ENCODE measurements at places on chromosomes 13 and 19.

GRCh38 chr13:105642511-105642958, 892.9 kb downstream of the EFNB2 start:
- DNase-seq = no peak

- DNase-seq = no peak
Observed at GRCh38 chr19:2428321-2428690, 920 bp upstream of the TIMM13 start.

- no peak for DNase-seq
Observed at GRCh38 chr13:28429685-28430290, 65.1 kb downstream of the FLT1 start.

- DNase-seq = no peak
Observed at GRCh38 chr19:4523306-4524110, 5.2 kb upstream of the PLIN4 start.

GRCh38 chr13:98389319-98389718, 187.6 kb downstream of the STK24 start:
- DNase-seq = no peak

- DNase-seq = no peak
Observed at GRCh38 chr19:55376241-55376933, at the start of gene TMEM190. Gene TMEM190 (plus strand): TSS chr19:55376826. CDS start chr19:55376854, 28 bp downstream.

- DNase-seq = no peak
Observed at GRCh38 chr13:109480011-109480955, 306.1 kb downstream of the IRS2 start.

DNA sequence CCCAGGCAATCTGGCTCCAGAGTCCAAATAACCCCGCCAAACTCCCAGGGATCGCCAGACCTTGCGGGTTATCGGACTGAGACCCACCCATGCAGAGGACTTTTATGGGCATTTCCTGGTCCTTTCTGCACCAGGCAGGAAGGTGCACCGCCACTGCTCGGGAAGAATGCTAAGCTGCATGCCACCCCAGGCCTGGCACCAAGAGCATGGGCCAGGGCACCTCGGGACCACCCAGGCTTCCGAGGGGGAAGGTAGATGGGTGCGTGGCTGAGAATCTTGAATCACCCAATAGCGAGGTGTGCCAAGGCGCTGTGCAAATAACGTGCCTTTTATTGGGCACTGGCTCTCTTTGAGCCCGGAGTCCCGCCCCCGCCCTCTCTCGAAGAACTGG, 422 bp upstream of the ZNF575 start:
- DNase-seq = no peak

GRCh38 chr19:34430738-34431625, 2.8 kb downstream of the UBA2 start:
- no peak for DNase-seq

DNA sequence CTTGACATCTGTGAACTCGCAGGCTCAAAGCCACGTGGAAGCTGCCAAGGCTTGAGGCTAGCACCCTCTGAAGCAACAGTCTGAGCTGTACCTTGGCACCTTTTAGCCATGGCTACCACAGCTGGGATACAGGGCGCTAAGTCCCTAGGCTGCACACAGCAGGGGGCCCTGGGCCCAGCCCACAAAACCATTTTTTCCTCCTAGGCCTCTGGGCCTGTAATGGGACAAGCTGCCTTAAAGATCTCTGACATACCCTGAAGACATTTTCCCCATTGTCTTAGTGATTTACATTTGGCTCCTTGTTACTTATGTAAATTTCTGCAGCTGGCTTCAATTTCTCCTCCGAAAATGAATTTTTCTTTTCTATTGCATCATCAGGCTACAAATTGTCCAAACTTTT, 455.9 kb downstream of the TDRD3 start:
- no peak for DNase-seq

GRCh38 chr19:18274219-18274780, at the start of gene IQCN:
Gene IQCN (minus strand): TSS chr19:18274452. CDS start chr19:18269478, 4,974 bp downstream.
- no peak for DNase-seq

DNA sequence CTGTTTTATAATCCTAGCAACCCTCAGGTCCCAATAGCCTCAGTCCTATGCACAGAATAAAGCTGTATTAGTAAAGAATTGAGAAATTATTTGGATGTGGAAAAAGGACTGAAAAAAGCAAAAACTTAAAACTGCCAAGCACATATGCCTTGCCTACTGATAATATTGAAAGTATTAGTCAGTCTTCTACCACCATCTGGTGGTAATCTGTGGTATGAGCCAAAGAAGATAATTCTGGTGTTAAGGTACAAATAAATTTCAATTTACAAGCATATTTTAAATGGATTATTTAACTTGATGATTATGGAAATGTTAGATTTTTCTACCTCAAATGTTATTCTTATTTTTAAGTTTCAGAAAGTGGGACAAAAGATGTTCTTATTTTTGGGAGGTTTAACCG, 460.3 kb upstream of the KLHL1 start:
- no peak for DNase-seq

DNA sequence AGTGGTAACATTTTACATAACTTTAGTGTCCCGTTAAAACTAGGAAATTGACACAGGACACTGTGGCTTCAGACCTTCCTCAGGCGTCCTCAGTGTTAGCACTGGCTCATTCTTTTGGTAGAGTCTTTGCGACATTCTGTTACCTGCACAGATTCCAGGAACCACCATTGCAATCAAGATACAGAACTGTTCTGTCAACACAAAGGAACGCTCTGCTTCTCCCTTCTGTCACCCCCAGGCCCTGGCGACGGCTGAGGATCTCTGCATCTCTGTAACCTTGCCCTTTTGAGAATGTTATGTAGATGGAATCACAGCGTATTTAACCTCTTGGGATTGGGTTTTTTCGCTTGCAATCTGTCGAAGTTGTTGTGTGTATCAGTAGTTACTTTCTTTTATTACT, 22.6 kb downstream of the KDM4B start:
- no peak for DNase-seq

DNA sequence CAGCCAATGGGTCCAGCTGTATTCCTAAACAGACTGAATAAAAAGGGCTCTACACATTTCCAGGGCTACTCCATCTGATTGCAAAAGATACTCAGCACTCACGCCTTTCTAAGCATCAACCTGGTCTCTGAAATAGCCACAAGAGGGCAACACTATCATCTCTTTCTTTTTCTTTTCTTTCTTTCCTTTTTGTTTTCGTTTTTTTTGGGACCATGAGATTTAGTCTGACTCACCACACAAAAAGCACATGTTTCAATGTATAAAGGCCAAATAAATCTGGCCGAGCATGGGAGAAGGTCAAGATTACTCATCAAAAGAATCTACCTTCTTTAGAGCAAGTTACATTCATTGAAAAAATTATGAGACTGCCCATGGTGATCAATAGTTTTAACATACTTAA, 805.6 kb upstream of the ARGLU1 start:
- no peak for DNase-seq

DNA sequence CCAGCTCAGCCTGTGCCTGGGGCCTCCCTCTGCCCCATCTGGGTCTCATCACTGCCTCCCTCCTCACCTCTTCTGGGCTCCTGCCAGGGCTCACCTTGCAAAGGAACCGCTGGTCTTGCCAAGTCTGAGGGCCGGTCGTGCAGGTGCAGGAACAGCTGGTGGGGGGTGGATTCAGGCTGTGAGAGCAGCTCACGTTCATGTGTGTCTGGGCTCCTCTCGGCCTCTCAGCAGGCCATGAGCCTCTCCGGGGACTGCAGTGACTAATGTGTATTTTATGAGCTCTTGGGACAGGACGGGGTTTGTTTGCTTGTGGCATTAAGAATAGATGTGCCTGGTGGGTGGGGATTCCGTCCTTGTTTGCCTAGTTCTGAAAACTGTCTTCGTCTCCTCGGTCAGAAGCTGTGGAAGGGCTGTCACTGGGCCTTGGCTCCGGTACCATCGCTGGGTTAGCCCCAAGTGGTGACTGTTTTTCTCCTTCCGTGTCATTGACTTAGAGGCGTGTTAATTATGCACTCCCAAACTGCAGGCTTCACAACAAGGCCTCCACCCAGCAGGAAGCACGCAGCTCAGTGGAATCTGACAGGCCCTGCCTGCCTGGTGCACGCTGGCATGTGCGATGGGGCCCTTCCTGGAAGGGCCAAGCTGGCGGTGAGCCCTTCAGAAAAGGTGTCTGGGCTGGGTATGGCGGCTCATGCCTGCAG, 77.6 kb downstream of the KDM4B start:
- no peak for DNase-seq

- DNase-seq = no peak
Observed at GRCh38 chr13:86282442-86282841, 483.2 kb upstream of the SLITRK6 start.

GRCh38 chr13:99666146-99666805, 165.0 kb downstream of the TM9SF2 start:
- no peak for DNase-seq

DNA sequence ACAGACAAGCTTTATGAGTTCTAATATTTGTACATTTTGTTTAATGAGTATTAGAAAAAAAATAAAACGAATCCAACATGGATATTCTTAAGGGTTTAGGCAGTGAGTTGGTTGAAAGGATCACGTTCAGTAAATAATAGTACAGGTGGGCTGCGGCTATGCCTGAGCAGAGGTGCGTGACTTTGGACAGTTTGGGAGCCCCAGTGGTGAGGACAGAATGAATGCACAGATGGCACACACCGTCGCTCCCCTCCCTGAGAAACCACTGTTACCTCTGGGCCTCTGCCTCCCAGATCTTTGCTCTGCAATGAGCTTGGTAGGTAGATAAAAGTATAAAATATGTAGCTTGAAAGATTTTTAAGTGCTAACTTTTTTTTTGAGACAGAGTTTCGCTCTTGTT, 153.3 kb downstream of the SIPA1L3 start:
- DNase-seq = no peak

DNA sequence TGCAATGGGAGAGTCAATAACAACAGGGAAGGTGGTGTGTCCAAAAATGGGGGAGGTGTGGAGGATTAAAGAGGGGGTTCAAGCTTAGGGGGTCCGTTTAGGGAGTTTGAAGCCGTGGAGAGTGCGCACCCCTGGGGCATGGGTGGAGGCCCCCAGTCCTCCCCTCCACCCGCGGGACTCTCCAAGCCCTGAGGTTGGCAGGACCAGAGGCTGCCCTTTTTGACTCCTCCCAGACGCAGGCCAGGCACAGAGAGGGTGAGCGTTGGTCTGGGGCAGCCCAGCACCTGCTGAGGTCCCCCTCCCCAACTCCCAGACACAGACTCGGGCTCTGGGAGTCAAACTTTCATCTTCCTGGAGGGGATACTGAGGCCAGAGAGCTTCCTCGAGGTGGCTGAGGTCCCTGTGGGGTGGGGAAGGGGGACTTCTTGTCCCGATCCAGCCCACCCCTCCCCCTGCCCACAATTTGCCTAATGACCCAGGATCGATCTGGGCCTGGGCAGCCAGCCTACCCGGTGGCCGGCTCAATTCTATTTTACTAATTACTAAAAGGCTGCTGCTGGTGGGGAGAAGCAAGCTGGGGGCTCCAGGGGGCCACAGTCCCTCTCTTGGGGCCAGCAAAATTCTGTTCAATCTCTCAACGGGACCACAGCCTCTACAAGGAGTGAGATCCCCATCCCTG, 2.8 kb upstream of the ONECUT3 start:
- no peak for DNase-seq

DNA sequence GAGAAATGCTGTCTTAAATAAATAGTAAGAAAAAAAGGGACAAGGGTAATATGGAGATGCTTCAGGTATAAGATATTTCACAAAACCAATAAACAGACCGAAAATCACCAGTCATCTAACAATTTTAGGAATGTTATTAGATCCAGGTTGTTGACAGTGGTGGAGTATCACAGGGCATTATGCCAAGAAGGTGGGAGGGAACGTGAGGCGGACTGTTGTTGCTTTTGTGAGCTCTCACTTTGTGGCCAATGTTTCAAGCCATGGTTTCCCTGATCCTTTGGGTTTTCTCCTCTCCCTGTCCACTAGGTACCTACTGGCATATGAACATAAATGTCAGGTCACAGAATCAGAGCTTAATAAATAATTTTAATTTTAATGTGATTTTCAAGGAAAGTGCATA, 790.3 kb upstream of the SLITRK1 start:
- no peak for DNase-seq

DNA sequence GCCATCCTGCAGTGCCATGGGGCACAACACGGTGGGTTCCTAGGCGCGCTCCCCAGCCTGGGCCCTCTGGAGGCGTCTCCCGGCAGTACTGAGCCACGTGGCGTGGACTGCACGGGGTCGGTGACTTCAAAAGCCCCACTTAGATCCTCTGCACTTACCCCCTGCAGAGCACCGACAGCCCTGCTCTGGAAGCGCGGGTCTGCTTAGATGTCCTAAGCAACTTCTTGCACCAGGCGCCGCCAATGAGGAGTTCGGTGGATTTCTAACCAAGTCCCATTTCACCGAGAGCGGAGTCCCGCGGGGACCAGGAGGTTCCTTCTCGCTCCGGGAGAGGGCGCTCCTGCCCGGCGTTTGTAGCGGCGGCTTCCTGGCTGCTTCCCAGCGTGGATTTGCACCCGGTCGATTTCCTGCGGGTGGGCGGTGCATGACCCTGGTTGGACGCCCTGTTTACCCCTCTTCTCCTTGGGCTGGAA, 25.2 kb upstream of the ZNF845 start:
- DNase-seq = no peak

DNA sequence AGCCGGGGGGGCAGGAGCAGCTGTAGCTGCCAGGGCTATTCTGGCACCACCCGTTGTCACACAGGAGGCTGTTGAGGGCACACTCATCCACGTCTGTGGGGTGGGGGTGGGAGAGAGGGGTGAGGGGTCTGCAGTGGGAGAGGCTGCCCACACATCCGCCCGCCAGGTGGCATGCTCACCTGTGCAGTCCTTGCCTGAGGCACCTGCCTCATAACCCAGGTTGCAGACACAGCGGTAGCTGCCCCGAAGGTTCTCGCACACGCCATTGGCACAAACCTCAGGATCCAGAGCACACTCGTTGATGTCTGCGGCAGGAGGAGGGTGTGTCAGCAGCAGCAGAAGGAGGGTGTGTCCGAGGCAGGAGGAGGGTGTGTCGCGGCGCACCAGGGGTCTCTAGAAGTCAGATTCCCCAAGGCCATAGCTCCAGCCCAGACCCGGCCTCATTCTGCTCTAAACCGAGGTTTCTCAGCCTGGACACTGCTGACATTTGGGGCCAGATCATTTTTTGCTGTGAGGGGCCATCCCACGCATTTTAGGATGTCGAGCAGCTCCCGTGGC, 20.3 kb downstream of the FBN3 start:
- no peak for DNase-seq

- DNase-seq = no peak
Observed at GRCh38 chr13:42110410-42111155, 62.1 kb downstream of the DGKH start.

GRCh38 chr13:109093998-109094397, 464.6 kb downstream of the MYO16 start:
- no peak for DNase-seq

DNA sequence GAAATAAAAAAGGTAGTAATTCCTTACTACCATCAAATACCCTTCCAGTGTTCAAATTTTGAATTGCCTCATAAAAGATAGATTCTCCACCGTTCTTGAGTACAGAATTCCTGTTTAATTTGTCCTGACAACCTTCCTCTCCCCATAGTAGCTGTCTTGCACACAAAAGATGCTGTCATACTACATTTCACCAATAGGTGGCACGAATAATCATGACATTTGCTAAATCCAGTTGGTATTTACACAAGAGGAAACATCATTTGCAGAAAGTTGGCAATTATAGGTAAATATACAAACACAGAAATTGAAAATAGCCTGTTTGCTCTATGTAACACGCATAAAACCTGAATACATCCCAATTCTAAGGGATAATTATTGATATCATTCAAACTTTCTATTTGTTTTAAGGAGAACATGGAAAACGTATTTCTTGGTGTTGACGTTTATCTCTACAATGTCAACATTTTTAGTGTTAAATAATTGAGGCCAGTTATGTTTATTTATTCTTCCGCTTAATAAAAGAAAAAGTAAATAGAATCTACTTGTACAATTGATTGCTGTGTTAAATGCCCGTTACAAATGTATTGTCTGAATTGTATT, 58.3 kb upstream of the CLDN10 start:
- DNase-seq = no peak

- no peak for DNase-seq
Observed at GRCh38 chr13:45258334-45258675, 57.5 kb upstream of the KCTD4 start.
